Breast epithelium (tissue), 4 donors: ENCODE measurements at places on chromosomes 7 and 10. TPM values are rescaled to one million over a fixed set of nuclear protein-coding genes. Genes with fewer than 3 reads are reported as not detected.

DNA sequence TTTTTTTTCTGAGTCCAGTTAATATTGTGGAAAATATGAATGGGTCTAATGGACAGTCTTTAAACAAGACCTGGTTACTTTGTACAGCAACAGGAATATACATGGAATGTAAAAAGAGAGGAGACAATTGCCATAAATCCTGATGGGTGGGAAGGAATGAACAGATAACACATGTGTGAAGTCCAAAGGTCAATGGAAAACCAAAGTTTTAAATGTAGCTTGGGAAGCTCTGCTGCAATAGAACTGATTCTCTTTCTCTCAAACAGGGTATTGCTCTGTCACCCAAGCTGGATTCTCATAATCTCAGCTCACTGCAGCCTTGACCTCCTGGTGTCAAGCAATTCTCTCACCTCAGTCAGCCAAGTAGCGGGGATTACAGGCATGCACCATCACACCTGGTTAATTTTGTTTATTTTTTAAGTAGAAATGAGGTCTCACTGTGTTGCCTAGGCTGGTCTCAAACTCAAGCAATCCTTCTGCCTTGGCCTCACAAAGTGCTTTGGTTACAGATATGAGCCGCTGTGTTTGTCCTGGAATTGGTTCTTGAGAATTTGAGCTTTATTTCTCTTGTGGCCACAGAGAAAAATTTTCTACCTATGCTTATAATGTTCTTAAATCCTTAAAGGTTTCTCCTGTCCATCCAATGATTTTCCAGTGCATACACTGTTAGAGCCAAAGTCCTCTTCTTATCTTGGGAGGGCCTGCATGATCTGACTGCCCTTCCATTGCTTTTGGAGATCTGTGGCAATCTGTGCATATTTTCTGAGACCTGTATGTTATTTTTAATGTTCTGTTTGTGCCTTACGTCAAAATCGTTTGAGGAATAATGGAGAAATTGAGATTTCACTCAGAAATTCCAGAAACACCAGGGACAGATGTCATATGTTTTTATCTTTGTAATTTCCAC lies 30.7 kb upstream of the ZNF92 start:
- DNase-seq = no peak

The SLC26A3 gene
- total RNA-seq = 36.4 TPM

DNA sequence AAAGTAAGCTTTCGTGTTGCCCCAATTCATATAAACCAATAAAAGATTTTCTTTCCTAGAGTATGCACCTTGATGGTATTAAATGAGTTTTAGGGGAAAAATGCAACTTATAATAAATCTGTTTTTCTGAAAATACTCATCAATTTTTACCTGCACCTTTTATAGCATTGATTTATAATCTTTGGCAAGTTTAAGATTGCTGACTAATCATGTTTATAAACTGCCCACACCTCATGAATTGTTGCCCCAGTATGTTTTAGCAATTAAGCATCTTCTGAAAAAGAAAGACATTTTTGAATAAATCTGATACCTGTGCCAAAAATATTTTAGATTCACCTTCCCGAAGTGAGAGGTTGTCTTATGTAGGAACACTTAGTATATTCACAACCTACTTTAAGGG lies 420.0 kb downstream of the THSD7A start:
- no peak for DNase-seq

The CYP3A7 gene
- 2.3 TPM for total RNA-seq

The CTAGE15 gene
- not detected for total RNA-seq

- DNase-seq = no peak
Observed at GRCh38 chr7:106954840-106955239, 89.7 kb upstream of the PRKAR2B start.

GRCh38 chr7:158649279-158649678 lies 55.3 kb downstream of the NCAPG2 start:
- DNase-seq = no peak

DNA sequence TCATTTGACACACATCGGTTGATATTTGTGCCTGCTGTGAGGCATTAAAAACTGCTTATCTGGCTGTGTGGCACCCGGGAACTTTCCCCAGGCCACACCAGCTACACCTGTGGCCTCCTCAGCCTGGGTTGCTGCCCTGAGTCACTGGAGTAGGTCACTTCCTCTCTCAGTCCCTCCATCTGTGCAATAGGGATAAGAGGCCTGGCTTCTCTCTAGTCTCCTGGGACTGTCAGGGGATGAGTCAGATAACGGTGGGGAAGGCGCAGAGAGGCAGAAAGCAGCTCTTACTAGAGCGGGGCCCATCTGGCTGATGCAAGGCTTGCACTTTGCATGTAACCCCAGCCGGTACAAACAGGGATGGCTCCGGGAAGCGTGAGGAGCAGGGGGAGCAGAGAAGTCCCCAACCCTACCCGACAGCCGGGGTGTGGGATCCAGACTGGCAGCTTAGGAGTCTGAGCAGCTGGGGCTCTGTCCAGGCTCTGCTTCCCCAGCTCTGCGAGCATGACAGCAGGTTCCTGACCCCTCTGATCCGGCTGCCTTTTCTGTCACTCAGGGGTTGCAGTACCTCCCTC lies 34.0 kb downstream of the DNAJB12 start:
- peak; percentile 62 for DNase-seq

The TWIST1 gene
- total RNA-seq = 60.0 TPM

GRCh38 chr7:65475734-65476319 lies 102.2 kb downstream of the ZNF92 start:
- peak; percentile 62 for DNase-seq

GRCh38 chr7:6332386-6332785 lies 60.0 kb upstream of the CYTH3 start:
- DNase-seq = no peak
